ENCODE measurements at places on chromosomes 2 and 18.

DNA sequence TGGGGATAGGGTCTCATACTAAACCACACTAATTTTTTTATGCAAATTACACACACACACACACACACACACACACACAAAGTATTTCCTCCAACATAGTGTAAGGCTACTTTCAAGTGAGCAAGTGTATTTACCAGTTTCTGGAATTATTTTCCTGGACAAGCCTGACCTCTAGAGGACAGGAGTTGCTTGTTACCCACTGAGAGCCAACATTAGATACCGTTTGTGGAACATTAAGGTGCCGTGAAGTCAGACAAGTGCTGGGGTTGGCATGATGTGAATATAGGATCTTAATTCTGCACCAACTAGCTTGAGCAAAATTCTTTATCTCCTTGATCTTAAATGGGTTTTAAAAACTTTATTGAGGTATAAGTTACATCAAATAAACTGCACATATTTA is 39.3 kb upstream of the SERPINB2 start:
- peak; percentile 8 for DNase-seq

- no peak for DNase-seq
Observed at GRCh38 chr2:236574000-236574399, 4.4 kb downstream of the ACKR3 start.

DNA sequence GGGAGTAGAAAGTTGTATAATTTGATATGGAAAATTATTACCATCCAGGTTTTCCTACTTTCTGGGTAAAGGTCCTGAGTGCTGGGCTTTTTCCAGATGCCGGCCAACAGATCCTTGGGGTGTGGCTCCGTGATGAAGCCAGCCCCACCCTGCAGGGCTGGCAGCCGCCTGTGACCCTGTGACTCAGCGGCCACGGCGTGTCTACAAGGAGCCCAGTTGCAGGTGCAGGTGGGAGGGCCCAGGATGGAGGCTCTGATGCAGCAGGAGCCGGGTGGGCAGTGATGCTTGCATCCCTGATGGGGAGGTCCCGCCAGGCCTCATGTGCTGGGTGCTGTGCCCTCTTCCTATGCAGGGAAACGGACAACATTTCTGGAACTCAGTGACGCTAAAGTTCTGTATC is 96.0 kb upstream of the ALKAL2 start:
- DNase-seq, result no peak

DNA sequence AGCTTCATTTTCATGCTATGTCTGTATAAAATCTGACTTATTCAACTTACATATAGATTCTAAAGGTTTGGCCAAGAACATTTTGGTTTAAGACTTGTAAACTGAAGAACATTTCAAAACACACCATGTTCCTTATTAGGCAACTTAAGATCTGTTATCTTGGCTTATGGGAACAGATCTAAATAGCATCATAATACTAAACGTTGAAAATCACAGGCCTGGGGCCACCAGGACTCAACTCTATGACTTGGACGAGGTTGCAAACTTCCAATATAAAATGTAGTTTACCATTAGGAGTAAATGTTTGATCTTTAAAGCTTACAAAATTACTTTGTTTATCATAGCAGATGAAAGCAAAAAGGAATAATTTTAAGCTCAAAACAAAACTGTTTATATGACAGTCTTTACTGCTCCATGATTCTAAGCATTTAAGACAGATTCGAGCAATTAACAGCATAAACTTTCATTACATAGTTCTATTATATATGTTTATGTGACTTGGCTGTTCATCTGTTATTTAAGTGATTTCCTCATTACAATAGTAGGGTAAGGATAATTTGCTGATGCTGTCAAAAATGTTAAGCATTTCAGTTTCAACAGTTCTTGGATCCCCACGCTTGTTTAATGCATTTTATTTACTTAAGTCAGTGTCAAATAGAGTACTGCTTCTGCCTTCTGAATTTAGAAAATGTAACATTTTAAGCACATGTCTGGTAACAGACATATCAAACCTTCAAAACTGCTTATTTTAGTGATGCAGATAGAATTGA is 8.3 kb downstream of the TCF4 start:
- DNase-seq, result no peak

GRCh38 chr18:62682371-62682770 is 33.0 kb upstream of the PHLPP1 start:
- no peak for DNase-seq

DNA sequence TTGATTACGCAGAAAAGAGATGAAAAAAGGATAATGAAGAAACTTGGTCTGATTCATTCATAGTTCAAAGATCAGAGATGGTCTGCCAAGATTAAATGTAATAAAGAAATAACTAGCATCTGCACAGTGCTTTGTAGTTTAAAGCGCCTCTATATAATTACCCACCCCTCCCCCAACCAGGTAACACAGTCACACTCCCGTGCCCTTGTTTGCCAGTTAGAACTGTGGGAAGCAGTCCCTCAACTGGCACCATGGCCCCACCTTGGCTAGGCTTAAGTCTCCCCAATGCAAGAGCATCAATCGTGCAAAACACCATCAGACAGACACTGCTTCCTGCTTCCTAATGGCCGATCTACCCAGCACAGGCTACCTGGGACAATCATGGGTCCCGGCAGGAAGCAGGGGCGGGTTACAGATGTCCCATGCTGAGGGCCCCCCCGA is 11.6 kb downstream of the ADCY3 start:
- DNase-seq, result no peak

DNA sequence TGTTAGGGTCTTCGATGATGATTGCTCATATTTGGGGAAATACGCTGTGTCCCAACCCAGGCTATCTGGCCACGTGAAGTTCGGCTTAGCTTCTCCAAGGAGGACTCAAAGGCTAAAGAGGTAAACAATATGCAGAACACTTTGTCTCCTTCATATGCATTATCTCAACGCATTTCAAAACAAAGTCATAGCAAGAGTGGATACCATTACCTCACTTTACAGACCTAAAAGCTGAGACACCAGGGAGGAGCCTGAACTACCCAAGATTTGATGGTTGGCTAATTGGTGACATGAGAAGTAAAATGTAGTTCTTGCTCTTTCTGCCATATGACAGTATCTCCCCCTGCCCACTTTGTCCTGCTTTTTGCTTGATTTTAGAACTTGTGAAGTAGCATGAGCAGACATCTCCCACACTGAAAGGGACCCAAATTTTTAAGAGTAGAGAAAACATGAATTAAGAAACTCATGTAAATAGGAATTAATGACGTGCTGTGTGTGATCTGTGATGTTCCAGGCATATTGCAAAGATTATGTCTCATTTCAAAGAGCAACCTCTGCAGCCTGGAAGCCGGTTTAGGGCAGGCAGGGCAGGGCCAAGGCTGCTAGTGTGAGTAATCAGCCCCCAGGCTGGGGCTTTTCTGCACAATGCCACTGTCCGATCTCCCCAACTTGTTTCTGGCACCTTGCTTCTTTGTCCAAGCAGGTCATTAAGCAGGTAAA is 144.5 kb downstream of the BCL11A start:
- no peak for DNase-seq

DNA sequence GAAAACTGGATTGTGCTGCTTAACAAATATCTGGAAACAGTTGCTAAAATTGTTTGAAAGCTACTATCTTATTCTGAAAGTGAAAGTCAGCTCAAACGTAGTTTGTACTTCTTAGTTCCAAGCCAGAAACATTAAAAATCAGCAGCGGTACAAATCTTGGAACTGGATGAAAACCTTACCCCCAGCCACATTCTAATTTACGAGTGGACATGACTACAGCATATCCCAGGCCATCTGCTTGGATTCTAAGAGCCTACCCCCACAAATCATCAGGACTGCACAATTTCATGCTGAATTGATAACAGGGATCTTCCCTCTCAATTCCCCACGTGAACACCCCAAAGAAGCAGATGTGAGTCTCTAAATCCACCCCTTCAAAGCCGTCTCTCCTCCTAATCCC is 158.7 kb upstream of the NCKAP5 start:
- no peak for DNase-seq

DNA sequence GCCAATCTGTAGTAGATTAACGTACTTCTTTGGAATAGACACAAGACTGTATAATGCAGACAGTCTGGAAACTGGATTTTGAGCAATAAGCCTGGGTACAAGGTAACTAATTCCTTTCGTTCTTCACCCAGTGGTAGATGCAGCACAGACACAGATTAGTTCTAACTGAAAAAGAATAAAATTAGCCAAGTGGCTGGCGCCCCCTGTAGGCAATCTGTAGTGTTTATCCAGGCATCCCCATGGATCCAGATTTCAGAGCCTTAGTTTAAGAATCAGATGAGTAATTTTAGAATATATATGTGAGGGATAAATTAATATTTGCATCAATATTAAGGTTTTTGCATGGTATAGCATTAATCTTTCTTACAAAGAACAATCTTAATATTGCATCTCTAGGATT is 563.9 kb downstream of the DCC start:
- no peak for DNase-seq

DNA sequence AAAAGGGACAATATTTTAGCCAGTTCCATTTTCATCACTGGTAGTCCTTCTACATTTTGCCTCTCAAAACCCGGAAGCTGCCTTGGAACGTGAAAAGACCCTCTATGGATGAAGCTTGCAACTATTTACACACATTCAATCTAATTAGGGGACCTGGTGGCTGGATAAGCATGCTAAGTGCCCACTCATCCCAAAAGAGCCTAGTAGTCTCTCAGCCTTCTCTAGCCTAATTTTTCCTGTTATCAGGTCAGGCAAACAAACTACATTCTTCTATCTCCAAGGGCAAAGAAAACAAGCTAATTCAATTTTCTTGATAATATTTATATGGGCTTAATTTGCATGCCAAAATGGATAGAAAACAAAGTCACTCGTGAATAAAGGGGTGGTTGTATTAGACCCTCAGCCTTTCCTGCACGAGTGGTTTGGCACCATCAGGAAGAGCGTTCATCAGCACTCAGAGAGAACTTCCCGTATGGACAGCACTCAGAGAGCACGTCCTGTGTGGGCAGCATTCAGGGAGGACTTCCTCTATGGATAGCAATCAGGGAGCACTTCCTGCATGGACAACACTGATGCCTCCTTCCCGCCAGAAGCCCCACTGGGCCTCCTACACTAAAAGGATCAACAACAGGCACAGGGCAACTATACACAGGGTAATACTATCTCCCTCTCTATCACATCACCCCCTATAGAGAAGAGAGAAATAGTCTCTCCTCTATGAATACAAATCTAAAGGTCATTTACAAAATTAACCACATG is 122.2 kb downstream of the RBMS1 start:
- peak; percentile 67 for DNase-seq

- DNase-seq, result no peak
Observed at GRCh38 chr18:57004366-57005121, 142.3 kb upstream of the BOD1L2 start.

DNA sequence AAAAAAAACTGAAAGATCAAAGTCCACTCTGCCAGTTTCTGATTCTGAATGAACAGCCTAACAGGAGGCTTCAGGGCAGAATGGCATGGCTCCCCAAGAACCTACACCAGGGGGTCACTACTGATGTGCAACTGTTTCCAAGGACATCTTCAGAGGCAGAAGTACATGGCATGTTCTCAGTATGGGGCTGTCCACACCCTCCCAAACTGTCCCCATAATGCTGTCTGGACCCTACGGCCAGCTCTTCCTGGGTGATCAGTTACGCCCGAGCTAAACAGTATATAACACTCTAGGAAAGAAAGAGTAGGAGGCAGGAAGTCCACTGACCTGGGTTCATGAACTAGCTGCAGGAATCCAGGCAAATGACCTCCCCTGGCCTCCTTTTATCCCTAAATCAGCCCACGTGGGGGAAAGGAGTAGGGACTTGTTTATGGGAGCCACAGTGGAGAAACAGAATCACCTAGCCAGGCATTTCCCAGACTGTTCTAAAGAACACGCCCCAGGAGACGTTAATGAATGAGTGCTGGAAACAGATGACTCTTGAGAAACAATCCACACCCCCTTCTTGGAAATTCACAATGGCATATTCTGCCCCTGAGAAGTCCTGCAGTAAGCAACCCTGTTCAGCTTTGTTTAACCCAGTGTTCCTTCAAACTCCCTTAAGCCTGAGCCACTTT is 2.5 kb downstream of the TMBIM1 start:
- no peak for DNase-seq

GRCh38 chr2:167331636-167332232 is 443.5 kb downstream of the XIRP2 start:
- no peak for DNase-seq

- DNase-seq, result no peak
Observed at GRCh38 chr2:29106980-29107388, 8.2 kb upstream of the CLIP4 start.

DNA sequence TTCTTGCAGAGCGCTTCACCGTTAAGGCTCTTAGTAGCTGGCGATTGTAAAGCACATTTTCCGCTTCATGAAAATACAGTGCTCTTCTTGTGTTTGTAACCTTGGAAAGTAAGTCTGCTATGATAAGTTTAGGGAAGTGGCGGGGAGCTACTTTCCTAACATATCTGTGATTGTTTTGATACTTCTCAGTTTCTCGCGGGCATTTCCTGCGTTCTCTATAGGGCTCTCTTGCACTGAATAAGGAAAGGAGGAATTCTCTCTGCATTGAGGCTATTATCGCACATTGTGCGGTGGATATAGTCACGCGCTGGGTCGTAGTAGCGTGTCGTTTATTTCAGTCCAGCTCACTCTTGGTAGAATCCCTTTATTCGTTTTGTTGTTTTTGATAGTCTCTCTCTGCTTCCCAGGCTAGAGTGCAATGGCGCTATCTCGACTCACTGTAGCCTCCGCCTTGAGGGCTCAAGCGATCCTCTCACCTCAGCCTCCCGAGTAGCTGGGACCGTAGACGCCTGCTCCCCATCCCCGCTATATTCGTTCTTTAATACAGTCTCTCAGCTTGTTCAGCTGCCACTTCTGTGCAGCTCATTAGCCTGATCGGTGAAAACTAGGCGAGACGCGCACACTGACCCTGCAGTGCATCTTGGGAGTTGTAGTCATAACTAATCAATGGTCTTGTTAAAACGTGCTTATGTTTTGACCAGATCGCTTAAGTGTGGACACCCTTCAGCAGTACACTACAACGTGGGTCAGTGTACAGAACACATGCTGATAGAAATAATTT is 1.0 kb upstream of the PPP4R3B start:
- peak; percentile 54 for DNase-seq

DNA sequence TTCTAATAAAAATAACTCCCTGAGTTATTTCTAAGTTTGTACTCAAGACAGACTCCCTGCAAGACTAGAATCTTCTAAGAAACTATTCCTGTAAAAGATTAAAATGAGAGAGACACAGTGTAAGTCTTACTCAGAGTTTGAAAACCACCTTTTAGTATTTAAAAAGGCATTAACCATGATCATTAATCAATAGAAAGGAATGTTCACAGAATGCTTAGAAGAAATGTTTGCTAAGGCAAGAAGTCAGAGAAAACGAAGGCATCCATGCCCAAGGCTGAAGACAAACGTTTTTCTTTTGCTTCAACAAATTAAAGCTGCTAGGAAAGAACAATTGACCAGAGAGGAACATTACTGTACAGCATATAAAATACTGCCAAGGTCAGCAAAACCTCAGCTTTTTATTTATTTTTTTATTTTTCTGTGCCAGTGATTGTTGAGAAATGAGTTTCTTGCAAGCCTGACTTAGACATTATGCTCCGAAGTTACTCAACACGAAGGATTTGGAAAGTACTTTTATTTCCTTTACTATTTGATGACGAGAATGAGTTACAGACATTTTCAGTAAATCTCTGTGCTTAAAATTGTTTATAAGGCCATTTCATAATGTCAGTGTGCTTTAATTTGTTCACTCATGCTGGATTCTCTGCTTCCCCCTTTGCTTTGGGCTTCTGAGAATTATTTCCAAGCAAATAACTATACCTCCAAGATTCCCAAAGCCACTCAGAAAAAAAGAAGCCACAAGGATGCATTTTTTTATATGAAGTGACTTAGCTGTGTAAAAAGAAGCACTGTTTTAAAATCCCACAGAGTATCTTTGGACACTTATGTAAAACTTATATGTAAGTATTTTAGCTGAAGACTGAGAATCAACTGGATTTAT is 20.5 kb downstream of the RND3 start:
- DNase-seq, result no peak

- DNase-seq, result no peak
Observed at GRCh38 chr2:128413718-128414341, 95.2 kb upstream of the HS6ST1 start.

Measured in CMK (cell line).